Stimulated activated effector memory CD8-positive, alpha-beta T cell treated with anti-CD3 and anti-CD28 coated beads, Interleukin-12 subunit alpha, Interleukin-12 subunit beta, amount 100 ng/mL, for 72 hours (primary cell): ENCODE measurements at places on chromosomes 5 and 9.

DNA sequence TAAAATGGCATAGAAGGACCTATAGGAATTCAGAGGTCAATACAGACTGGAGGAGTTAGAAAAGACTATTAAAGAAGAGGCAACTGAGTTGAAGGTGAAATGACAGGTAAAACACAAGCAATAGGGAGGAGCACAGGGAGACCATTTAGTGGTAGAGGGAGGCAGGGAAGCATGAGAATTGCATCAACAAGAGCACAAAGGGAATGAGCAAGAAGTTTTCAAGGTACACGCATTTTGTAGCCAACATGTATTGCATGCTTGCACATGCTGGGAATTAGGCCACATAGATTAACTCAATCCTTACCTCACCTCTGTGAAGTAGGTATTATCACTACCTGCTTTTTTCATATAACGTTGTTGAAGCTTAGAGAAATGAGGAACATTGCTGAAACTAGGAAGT lies 42.3 kb downstream of the PLPP1 start:
- no peak for DNase-seq

DNA sequence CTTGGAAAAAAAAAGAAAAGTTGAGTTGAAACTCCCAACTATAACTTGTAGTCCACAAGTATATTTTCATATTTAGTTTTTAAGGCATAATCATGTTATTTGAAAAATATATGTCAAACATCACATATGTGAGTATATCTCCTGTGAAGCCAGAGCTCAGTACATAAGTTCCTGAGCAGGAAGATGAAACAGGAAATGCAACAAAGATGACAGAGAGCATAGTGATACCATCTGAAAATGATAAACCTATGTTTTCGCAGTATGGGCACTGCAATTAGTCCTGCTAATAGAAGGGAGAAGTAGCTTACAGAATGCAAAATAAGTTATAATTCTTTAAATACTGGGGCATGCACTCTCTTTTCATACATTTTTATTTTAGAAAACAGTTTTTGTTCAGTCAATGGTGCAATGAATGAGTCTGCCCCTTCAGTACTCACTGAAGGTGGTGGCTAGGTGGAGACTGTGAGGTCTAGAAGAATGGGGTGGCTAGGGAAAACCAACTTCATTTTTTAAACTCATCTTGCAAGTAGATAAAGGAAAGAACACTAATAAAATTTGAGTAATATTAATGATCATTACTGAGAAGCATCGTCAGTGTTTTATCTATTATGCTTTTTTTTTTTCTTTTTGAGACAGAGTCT lies 54.1 kb upstream of the FYB1 start:
- no peak for DNase-seq

DNA sequence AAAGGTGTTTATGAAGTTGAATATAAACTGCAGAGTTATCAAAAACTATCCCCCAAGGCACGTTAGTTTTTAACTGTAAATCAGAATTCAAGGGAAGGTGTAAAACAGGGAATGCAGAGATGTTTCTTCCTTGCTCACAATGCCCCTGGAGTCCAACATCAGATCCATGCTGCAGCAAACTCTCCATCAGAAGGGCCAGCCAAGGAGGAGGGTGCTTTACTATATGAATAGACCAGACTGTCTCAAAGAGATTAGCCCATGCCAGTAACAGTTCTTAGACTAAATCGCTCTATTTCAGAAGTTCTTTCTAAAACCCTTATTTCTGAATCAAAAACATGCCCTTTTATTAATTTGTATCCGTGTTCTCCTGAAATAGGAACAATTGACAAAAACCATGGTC lies 362.8 kb upstream of the RPS23 start:
- DNase-seq = no peak

GRCh38 chr5:61840361-61840760 lies 465.6 kb upstream of the KIF2A start:
- no peak for DNase-seq

GRCh38 chr9:107363516-107364152 lies 80.6 kb downstream of the RAD23B start:
- no peak for DNase-seq

GRCh38 chr5:133952729-133953567 lies 15.5 kb downstream of the C5orf15 start:
- no peak for DNase-seq

GRCh38 chr5:83118471-83118870 lies 41.1 kb downstream of the XRCC4 start:
- no peak for DNase-seq

GRCh38 chr5:112958093-112959088 lies 18.2 kb upstream of the DCP2 start:
- no peak for DNase-seq

DNA sequence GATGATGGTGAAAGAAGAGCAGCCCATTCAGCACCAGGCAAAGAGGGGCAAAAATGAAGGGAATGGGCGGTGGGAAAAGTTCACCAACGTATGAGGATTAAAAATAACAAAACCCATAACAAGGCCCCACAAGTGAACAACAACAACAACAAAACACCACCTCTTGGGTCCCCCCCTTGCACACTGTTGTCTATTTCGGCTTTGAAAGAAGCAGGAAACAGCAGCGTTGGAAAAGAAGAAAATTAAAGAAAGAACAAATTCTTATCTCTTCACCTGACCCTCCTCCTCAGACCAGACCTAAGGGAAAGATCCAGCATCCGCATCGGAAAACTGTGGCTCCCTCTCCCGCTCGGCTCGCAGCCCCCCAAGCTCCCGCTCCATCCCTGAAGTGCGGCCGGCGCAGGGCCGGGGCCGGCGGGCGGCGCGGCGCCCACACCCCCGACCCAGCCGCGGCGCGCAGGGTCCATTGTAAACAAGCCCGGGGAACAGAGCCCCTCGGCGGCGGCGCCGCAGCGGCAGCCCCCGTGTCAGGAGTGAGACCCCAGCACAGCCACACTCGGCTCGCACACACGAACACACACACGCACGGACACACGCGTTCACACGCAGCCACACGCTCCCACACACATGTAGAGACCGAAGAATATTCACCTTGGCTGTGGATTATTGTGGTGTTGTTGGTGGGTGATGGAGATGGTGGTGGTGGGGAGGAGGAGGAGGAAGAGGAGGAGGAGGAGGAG lies 535 bp downstream of the RFX3 start:
- no peak for DNase-seq

DNA sequence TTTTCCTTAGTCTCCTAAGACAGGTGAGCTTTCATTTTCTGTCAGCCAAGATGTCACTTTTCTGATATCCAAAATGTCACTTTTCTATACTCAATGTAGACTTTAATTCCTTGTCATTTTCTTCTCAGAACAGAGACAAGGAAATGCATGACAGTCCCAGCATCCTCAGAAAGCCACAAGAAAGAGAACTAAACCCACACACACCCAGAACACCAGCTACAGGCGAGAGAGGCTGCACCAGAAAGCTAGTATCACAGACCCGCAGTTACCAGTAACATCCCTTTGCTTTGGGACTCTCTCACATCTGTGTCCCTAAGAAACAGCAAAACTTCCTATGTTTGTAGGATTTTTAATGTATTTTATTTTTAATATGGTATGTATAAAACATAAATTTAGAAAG lies 17.1 kb downstream of the TRMO start:
- DNase-seq = no peak

DNA sequence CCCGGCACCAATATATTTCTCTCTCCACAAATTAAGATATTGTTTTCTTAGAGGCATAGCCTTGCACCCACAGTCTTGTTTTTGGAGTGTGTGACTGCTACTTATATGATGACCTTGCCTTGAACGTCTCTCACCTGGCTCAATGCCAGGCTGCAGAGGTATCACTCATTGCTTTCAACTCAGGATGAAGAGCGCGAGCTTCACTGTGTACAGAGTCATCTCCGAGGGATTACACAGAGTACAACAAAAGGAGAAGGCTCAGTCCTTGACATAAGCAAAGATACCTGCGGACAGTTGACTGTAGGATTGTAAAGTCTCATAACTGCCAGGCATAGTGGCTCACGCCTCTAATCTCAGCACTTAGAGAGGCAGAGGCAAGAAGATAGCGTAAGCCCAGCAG lies 53.8 kb downstream of the CD180 start:
- no peak for DNase-seq

GRCh38 chr9:116191576-116192415 lies 38.2 kb downstream of the PAPPA start:
- DNase-seq = no peak

DNA sequence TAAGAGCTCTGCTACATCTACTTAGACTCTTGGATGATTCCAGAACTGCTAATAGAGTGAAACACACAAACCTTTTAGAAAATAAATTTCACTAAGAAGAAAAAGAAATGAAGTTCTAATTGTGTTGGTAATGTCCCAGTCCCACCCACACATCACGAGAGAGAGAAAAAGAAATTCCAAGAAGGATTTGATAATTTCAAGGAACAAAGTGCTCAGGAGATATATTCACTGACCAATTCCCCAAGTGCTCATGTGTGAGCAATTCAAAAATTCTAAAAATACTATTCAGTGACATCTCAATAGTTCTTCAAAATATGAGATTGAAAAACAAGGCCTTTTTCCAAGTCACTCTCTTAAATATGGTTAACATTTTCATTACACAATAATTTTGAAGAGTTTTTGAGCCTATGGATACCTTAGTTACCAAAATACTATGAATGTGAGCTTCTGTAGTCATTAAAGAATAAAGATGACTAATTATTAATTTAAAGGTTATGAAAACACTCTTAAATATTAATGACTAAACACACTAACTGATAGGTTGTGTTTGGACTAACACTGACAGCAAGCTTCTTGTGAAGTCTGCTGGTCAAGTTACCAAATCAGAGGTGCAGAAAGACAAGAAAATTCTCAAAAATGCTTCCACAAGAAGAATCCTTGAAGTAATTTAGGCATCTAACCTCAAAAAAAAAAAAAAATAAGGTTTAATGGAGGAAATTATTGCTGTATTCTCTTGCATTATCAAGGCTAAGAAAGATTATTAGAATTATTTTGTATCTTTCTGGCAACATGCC lies 245.3 kb downstream of the PDE4D start:
- DNase-seq = no peak

- DNase-seq = no peak
These were observed 532.1 kb downstream of the PDE4D start for GRCh38 chr5:59361454-59361853.

- no peak for DNase-seq
These were observed 115.6 kb downstream of the CDK5RAP2 start for GRCh38 chr9:120464176-120464886.

- DNase-seq = no peak
These were observed 27.2 kb downstream of the NEK6 start for GRCh38 chr9:124284940-124285441.

GRCh38 chr9:121685146-121685794 lies 33.8 kb downstream of the DAB2IP start:
- DNase-seq = no peak

- no peak for DNase-seq
These were observed 58.1 kb downstream of the ALDH7A1 start for GRCh38 chr5:126536874-126537273.

DNA sequence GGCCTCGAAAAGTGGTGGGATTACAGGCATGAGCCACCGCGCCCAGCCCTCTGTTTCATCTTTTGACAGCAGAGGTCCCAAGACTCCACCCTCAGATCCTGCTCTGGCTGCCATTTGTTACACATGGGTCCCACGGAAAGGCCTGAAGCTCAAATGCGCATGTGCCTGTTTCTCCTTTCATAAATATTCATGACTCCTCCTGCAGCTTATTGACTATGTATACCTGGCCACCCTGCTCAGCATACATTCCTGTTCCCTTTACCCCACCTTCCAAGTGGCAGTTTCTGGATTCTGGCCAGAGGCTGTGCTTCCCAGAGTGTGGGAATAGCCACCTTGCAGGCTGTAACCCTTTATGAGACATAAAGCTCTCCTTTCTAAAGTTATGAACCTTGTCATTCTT lies 46.5 kb downstream of the AUH start:
- DNase-seq = no peak

- DNase-seq = no peak
These were observed 494.3 kb downstream of the NTRK2 start for GRCh38 chr9:85163825-85164224.

DNA sequence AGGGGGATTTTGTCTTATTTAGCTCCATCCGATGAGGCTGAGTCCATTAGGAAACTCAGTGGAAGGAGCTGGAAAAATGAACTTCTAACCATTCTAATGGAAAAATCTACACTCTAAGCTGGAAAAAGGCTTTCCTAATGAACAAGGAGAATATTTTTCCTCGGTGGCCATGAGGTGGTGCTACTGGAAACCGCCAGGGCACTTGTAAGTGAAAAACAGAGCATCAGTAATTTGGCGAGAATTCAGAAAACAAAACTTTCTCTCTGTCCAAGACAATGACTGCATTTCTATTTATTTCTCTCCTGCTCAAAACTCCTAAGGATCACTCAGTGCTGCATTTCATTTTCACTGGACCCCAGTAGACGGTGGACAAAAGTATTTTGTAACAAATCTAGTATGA lies 237.6 kb downstream of the TENT4A start:
- no peak for DNase-seq

DNA sequence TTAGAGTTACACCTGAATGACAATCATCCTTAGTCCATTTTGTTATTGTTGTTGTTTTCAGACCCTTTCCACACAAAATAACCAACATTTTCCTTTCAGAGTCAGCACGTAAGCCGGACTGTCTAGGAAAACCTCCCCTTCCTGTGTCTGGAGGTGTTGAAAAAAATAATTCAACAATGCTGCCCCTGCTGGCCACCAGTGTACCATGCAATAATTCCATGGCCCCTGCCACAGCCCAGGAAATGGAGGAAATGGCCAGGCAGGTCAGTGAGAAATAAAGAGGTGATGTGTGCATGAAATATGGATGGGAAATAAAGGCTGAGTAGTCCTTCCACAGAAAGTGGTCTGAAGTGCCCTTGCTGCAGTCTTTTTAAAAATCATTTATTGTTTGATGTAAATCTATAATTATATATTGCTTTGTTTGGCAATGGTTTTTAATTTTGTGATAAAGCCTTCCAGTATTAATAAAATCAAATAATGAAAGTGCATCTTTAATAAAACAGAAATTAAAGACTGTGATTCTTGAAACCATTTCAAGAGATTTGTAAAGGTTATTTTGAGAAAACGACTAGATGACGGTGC lies 152.8 kb upstream of the PAPPA start:
- no peak for DNase-seq
